ENCODE measurements at places on chromosomes 3 and 15.

DNA sequence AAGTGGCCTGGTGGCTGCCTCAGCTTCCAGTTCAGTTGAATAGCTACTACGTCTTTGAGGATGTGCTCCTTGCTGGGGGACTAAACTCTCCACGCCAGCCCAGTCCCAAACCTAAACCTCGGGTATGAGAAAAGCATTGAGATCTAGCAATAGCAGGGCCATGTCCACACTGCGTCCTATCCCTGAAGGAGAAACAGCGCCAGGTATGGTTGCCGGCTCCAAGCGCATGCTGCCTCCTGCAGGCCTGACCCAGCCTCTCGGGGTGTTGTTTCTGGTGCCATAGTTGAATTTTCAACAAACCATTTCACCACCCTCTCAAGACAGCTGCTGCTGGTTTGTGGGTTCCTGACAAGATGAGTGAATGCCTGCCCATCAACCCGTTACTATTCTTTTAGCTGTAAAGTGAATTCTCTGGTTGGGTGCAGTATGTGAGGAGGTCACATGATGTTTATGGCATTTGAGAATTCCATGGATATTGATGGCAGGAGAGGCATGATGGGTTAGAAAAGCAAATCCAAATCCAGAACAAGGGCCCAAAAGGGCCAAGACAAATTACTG, 13.0 kb upstream of the SLC28A1 start:
- DNase-seq: no peak

GRCh38 chr3:5891711-5892110, 704.2 kb downstream of the EDEM1 start:
- DNase-seq: no peak

DNA sequence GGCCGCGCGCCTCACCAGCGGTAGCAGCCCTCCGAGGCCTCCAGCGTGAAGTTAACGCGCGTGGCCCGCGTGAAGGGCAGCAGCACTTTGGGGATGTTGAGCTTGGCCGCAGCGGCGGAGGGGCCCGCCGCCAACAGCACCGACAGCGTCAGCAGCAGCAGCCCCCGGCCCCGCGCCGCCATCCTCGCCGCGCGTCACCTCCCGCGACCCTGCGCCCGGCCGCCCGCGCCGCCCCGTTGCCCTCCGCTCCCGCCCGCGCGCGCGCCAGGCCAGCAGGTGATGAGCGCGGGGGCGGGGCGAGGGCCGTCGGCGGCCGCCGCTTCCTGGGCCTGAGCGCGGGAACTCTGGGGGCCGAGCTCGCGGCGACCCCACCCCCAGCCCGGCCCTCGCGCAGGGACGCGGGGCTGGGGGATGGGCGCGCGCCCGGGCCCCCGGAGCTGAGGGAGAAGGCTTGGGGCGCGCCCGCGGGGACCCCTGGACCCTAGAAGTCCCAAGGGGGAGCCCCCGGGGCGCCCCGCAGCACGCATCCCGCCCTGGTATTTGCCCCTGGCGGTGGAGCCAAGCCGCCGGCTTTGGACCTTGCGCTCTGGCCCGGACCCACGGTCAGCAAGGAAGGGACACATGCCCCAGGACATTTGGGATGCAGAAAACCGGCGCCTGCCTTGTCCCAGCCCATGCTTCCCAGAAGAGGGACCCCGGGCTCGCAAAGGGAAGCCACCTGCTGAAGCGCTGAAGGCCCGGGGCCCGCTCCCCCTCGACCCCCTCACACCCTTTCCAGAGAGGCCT, at the start of gene NUP210:
TSS of gene NUP210 (minus strand) at position 278 of the 786 bp plus-strand sequence. CDS start at position 182, 96 bp downstream.
- DNase-seq: no peak

- no peak for DNase-seq
Measured at GRCh38 chr15:39948817-39949216, 14.9 kb downstream of the EIF2AK4 start.

DNA sequence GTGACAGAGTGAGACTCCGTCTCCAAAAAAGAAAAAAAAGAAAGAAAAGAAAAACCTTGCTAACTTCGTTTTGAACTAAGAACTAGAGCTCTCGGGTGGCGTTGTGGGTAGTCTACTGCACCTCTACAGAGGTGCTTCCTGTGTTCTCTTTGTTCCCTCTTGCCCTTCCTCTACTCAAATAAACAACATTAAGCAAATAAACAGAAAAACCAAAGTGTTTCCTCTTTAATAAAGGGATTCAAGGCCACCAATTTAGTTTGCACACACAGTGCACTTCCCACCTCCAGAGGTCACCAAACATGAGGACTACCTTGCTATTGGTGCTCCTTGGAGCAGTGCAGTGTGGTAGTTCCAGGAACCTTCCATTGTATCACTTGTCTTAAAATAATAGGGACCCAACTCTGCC, 354.2 kb upstream of the TBL1XR1 start:
- DNase-seq: no peak

- DNase-seq: no peak
Measured at GRCh38 chr15:101128221-101129015, 123.4 kb downstream of the CHSY1 start.

GRCh38 chr3:25830373-25831280, 40.7 kb downstream of the OXSM start:
- DNase-seq: no peak

GRCh38 chr3:180530276-180530675, 71.7 kb upstream of the TTC14 start:
- no peak for DNase-seq

GRCh38 chr3:171306631-171307030, 153.6 kb downstream of the TNIK start:
- no peak for DNase-seq

- no peak for DNase-seq
Measured at GRCh38 chr3:59800481-59800880, 750.7 kb upstream of the CFAP20DC start.

DNA sequence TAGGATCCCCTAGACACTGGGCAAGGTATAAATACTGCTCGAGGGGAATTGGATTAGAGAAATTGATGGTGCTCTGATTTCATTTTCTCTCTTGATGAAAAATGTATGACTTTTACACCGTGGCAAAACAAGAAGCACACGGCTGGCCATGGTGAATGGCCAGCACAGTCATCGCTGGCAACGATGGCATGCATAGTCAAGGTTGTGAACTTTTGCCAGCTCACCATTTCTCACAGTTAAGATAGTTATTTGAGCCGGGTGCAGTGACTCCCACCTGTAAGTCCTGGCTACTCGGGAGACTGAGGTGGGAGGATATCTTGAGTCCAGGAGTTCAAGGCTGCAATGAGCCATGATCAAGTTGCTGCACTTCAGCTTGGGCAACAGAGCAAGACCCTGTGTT, 95.4 kb downstream of the HMG20A start:
- DNase-seq: no peak

GRCh38 chr15:64019764-64020163, 26.5 kb downstream of the DAPK2 start:
- no peak for DNase-seq

DNA sequence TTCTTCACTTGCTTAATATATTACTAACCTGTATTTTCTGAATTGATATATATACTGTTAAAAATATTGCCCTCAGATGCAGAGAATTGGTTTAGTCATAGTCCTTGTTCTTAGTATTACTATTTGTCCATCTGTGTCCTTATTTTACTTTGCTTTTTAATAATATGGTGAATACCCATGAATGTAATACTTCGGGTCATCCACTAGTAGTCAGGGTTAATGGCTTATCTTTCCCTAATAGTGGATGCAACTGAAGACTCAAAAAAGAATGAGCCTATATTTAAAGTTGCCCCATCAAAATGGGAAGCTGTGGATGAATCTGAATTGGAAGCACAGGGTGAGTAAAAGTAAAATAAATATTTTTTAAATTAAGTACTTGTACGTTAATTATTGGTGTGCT, 36.5 kb downstream of the U2SURP start:
- DNase-seq: no peak

DNA sequence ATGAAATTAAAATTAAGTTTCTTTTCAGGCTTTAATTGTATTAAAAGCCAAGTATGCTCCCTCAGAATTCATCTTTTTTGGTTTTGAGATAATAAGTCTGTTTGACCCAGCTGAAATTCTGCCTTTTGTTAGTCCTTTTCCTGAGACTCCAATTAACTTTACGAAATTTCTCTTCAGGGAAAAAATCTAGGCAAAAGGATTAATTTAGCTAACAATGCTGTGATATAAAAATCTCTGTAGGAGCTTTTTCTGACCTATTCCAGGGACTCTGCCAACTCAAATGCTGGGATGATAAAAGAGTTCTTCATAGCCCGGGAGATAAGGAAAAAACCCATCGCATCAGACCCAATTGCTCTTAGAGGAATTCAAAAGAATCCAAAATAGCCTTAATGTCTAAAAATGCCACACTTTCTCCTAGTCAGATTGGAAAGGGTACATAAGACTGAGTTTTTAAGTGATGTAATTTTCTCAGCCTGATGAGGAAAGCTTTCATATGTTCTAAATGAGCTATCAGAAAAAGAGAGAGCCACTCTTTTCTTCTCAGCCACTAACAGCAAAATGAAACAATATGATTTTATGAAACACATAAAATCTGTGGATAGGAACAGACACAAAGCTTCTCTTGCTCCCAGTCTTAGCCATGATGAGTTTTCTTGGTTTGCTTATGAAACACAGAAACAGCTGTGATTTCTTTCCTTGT, 405.1 kb downstream of the ROBO1 start:
- DNase-seq: no peak

GRCh38 chr15:55044162-55044561, 152.6 kb downstream of the RSL24D1 start:
- DNase-seq: no peak

GRCh38 chr3:81782585-81782984, 21.1 kb upstream of the GBE1 start:
- DNase-seq: no peak

DNA sequence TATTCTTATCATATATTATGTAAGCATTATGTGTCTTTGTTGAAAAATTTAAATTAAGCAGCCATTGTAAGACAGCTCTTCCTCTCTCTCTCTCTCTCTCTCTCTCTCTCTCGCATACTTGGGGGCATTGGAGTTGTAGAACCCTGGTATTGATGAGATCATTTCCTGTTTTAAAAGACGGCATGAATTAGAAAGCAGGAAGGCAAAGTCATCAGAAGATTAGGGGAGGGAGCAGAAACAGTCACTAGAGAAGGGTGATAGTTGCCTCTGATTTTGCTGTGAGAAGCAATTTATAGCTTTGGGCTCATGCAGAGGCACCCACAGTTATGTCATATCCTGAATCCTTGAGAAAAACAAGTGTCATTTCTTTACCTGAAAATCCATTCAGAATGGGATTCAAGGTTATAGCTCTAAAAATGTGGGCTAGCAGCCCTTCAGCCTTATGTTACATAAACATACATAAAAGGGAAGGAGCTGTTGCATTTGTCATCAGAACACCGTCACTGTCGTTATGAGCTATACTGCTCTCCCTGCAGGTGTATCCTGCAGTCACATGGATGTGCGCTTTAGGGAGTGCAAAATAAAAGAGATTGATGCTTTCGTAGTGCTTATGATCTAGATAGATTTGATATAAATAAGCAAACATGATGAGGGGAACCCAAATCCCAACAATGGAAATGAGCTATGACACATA, 213.8 kb downstream of the NR1D2 start:
- DNase-seq: no peak

GRCh38 chr15:73015493-73015892, 36.8 kb upstream of the NEO1 start:
- DNase-seq: no peak

- no peak for DNase-seq
Measured at GRCh38 chr3:30752491-30752890, 142.0 kb downstream of the GADL1 start.

DNA sequence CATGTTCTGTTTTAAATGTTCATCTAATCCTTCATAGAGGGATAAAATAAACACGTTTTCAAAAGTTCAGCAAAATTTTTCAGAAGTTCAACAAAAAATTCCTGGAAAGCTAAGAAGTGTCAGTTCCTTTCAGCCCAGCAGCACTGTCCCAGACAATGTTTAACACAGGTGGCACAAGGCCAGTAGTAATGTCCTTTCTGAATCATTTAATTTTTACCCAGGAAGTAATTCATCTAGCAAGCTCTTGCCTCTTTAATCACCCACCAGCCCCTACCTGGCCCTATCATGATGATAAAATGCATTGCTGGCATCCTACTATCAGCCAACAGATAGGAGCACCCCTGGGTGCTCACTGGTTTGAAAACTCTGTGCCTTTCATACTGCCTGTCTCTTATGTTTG, 627.1 kb upstream of the ADAMTS9 start:
- DNase-seq: no peak

GRCh38 chr15:85947936-85948335, 131.7 kb upstream of the AGBL1 start:
- DNase-seq: no peak
